ENCODE measurements at places on chromosomes 6 and 20.

DNA sequence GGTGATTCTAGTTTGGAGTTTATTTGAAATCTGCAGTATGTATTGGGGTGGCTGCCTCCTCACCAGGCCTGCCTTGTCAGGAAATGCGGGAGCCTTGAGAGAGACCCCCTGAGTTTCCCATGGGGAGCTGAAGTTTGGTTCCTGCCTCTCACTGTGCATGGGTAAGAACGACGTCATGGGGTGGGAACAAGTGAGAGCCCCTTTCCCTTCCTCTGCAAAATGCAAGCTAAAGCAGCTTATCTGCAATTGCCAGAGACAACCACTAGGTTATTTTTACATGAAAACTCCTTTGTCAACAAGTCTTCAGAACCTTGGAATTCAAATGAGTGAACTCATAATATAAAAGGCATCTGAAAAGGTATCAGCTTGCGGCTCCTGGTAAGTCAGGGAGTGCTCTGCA is 58.4 kb downstream of the TMEM170B start:
- DNase-seq = no peak

- DNase-seq = peak; percentile 40
Observed at GRCh38 chr6:134882426-134883038, 67.4 kb downstream of the ALDH8A1 start.

DNA sequence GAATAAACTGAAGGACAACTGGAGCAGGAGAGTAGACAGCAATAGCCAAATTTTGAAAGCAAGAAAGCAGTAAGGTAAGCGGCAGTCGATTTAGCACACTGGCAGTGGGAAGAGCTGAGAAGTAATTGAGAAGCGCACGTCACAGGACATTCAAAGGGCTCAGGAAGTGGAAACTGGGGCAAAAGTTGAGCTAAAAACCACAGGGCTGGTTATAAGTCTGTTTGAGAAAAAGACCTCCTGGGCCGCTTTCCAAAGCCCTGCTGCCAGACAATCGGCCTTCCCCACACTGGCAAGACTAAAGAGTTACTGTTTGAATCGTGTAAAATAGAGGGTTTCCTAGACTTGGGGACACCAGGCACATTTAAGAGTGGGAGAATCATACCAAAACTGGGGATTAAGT is 161.4 kb downstream of the DNAH8 start:
- no peak for DNase-seq

GRCh38 chr20:53865901-53866793 is 204.2 kb downstream of the BCAS1 start:
- DNase-seq = no peak

DNA sequence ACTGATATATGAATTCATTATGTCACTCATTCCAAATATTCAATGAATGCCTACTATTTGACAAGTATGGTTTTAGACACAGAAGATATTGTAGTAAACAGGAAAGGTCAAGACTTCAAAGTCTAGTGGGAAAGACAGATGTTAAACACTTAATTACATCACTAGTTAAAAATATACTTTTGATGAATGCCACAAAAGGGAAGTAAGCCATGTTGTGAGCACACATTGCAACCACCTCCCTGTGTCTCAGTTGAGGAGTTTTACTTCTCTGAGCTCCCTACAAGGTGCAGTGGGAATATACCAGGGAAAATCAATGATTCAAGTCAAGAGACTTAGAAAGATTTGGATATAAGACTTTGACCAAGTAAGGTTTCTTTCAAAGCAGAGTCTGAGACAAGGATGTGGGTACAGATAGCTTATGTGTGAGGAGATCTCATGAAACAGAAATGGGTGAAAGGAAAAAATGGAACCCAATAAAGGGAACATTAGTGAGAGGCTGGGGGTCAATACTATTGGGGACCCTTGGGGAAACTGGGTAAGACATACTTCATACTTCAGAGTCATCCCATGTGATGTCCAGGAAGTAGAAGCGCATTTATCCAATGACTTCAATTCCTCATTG is 503.7 kb downstream of the KIF16B start:
- DNase-seq = peak; percentile 22

DNA sequence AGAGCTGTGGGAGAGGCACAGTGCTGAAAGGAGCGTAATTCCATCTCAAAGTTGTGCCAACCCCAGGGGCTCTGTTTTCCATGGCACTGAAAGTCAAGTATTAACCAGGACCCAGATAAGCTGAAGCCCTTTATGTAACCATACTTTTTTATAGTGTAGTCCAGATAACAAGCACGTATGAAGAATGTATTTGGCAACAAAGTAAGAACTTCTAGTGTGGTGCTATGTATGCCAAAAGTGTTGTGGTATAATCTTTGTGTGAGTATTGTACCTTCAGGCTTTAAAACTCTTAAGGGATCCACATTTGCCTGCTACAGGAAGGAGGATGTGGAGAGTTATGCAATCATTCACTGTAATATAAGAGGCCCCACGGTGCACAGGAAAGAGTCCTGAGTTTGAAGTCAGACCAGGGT is 129.4 kb downstream of the IBTK start:
- DNase-seq = no peak

DNA sequence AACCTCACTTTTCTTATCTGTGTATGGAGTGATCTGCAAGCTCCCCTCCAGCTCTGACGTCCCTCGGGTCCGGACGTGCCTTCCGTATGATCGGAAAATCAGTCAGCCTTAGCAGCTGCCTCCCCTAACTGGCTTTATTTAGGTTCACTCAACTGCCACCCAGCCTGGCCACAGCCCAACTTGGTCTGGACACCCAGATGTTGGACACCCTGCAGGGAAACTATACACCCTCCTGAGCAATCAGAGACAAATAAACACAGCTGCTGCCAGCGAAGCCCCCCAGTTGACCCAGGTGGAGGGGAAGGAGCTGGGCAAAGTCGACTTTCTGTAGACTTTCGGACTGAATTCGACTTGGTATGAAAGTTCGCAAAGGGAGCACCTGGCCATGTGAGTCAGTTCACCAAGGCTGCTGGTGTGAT is 28.9 kb downstream of the TBC1D7 start:
- no peak for DNase-seq

DNA sequence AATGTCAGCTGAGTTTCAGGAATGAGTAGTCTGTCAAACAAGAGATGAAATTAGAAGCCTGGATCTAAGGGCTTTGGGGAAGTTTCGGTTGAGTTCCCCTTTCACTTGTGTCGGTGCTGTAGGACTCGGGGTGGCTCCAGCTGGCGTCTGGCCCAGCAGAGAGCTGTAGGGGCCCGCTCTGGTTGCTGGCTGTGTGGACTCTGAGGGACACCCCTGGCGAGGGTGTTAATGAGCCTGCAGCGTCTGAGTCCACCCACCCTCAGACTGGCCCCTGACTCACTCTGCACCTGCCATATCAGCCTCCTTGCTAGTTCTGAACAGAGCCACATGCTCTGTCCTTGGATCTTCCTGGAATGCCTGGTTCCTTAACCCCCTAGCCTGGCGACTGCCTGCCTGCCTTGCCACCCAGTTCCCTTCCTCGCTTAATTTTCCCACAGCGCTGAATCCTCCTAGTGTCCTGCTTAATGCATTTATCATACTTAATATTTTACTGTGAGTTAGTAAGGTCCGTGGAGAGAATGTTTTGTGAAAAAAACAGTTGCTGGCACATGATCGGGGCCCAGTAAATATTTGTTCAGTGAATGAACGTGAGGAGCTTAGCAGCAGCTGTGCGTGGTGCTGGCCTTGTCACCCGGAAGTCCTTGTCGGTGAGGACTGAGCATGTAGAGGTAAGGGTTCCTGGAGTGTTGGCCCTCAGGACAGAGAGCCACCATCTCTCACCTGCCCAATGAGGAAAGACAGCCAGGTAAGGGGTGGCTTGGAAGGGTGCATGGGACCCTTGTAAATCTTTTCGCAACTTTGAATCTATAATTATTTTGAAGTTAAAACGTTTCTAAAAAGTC is 1.6 kb downstream of the DNAJC5 start:
- DNase-seq = peak; percentile 75

- DNase-seq = no peak
Observed at GRCh38 chr20:13089950-13090469, 81.2 kb downstream of the SPTLC3 start.

DNA sequence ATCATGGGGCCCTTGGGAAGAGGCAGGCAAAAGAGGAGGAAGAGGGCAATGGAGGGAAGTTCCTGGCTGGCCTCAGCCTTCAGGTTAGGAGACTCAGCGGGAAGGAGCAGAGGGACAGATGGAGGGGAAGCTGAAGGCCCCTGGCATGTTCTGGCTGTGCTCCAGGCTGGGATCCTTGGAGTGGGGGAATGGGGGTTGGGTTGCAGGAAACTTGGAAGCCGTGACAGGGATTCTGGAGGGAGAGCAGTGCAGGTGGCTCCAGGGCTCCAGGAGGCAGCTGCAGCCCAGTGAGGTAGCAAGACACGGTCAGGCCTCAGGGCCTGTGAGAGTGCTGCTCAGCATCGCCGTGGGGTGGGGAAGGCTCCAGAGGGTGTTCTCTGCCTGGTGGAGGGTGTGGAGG is 64.6 kb upstream of the SCP2D1 start:
- no peak for DNase-seq

GRCh38 chr6:140174524-140174923 is 800.1 kb upstream of the CITED2 start:
- no peak for DNase-seq

GRCh38 chr6:34324738-34325444 is 67.6 kb downstream of the NUDT3 start:
- no peak for DNase-seq

- no peak for DNase-seq
Observed at GRCh38 chr6:92174398-92175073, 1244.8 kb downstream of the EPHA7 start.

DNA sequence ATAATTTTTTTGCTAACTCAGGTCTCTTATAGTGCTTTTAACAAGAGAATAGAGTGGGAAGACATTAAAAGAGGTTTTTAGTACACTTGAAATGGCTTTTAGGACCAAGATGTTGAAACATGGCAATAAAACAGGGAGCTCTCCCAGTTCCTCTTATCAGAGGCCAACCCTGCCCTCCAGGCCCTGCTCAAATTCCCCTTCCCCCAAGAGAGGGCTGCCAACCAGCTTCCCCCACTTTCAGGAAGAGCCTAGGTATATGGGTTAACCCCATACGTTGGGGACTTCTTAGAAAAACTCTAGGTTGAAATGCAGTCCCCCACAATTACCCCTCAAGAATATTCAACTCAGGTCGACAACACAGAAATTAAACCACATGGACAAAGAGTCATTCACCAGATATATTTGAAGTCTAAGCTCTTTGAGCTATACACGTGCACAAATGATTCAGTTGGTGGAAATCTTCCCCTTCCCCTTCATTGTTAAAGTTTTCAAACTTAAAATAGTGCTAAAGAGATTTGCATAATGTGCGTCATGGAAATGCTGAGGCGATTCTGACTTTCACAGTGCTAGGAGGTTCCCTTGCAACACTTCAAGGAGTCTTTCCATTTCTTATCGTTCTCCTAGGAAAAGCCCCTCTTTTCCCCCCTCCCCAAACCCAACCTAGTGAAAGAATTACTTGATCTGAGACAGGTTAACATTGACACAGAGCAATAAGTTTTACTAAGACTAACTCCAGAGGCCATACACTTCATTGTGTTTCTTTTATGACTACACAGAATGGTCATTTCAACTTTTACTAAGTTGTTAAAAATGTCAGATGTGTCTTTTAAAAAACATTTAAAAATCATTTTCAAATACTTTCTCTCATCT is 49.8 kb upstream of the ENPP5 start:
- DNase-seq = peak; percentile 34

DNA sequence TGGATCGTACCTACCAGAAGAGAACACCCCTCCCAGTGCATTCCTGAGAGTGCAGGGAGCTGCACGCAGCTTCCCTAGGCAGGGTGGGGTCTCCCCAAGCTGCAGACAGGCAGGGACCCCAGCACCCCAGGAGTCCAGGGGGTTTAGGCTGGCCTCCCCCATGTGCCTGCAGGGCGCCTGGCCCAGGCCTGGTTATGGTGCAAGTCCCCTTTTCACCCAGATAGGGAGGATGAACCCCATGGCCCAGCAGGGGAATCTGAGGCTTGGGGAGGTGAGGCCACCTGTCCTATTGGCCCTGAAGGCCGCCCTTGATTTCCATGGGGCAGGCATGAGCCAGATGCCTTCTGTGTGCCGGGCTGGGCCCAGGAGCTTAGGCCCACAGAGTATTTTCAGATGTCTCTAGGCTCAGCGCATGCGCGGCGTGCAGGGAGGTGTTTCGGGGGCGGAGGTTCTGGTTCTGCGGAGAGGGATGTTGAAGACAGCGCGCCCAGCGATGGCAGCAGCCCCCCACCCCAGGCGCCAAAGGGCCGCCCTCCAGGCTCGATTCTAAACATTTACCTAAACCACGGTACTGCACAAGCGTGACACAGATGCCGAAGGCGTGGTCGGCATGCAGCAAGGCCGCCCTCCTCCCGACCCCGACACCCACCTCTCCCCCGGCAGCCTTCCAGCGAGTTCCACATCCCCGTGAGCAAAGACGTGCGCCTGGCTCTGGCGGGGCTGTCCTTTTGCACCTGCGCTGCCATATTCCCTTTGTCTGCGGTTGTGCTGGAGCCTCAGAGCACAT is 29.4 kb downstream of the COL20A1 start:
- DNase-seq = no peak

DNA sequence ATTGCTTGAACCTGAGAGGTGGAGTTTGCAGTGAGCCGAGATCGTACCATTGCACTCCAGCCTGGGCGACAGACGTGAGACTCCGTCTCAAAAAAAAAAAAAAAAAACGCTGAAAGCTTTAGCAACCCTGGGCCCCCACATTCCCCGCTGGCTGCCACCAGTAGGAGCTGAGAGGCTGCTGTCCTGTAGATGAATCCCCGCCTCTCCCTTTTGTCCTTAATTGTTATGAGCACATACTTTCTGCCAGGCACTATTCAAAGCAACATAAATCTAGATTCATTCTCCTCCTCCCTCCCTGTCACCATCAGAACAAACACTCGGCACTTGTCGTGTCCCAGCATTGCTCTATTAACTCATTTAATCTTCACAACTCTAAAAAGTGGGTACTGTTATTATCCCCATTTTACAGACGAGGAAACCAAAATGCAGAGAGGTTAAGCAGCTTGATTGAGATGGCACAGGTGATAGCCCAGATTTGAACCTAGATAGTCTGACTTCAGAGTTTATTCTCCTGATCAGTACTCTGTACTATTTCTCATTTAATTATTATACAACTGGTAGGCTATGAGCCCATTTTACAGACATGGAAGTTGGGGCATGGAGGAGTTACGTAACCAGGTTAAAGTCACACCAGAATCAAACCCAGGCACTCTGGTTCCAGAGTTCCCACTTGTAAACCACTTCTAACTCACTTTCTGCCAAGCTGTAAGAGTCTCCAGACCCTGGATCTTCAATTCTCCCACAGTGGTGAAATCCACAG is 97.4 kb downstream of the EYA2 start:
- no peak for DNase-seq

GRCh38 chr20:62528983-62529891 is 53.4 kb upstream of the GATA5 start:
- DNase-seq = no peak

- DNase-seq = no peak
Observed at GRCh38 chr6:487956-488355, 96.4 kb downstream of the IRF4 start.
